ENCODE measurements at places on chromosomes 5 and 9.

GRCh38 chr9:123753669-123754258 is 176.2 kb downstream of the DENND1A start:
- no peak for DNase-seq

DNA sequence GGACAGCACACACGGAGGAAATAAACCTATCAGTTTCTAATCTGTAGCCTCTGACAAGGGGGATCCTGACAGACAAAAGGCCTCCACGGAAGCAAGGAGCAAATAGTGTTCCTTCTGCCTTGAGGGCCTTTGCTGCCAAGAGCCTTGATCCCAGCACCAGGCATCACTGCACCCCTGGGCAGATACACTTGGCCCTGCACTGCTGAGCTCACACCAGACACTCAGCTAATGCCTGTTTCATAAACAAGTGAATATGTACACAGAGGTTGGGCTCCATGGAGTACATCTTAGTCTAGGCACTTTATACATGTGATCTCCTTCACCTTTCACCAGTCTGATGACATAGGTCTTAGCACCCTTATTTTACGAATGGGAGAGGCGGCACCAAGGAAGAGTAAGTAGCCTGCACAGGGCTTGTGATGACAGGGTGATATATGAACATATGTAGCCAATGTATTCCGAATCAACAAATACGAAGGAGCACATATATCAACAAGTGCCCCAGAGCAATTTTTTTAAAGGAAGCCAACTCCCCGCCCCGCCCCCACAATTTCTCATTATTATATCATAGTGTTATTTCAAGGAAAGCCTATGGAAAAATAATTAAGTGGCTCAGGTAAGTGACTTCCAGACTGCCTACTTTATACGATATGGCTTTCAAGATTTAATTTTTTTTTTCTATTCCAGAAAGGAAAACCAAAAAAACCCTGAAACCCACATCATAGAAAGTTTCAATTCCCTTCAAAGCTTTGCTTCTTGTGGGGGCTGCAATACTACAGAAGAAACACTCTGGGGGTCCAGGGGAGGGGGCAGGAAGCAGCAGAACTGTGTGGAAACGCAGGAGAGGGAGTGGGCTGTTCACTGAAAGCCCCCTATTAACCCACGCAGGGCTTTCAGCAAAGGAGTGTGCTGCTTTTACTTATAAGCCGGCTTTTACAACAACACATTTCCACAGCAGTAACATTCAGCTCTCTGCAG is 32.0 kb downstream of the CDC14B start:
- DNase-seq: no peak

DNA sequence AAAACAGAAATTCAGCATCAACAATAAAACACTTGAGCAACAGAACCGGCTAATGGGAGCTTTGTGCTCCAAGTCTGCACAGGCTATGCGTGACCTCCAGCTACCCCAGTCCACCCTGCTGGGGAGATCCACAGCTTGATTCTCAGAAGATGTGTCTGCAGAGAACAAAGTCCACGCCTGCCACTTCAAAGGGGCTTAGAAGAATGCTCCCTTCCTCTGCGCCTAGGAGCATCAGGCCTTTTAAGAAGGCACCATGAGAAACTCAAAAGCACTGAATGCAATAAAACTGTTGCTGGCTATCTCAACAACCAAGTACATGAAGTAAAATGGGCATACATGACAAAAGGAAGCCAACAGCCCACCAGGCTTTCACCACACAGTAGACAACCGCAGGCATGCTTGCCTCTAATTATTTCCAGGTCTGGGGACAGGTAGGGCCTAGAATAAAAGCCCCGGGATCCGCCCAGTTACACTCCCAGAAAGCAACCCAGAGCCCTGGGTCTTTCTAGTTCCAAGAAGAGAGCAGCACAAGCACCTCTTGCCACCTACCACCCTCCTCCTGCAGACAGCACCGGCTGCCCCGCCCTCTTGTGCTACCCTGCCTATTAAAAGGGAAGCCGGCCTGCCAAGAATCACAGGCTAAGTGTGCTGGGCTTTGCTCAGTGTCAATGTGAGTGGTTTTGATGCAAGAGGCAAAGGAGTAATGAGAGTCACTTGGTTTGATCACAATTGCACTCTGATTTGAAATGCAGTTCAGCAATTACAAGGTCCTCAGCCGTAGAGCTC is 123.2 kb downstream of the SPOCK1 start:
- DNase-seq: no peak

DNA sequence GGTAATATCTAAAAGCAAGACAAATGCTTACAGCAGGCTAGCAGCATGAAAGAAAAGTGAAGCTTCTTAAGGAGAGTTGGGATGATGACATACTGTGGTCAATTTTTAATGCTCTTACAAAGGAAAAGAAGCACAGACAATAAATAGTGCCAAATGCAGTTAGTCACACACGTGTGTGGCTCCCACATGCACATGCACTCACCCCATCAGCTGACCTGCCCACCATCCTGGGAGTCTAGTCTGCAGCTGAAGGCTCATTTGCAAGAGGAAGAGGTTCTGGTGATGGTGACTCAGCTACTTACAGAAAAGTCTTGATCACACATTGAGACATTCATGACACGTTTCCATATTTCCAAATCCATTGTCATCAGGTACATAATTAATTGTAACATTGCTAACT is 129.3 kb downstream of the MRPL36 start:
- no peak for DNase-seq

DNA sequence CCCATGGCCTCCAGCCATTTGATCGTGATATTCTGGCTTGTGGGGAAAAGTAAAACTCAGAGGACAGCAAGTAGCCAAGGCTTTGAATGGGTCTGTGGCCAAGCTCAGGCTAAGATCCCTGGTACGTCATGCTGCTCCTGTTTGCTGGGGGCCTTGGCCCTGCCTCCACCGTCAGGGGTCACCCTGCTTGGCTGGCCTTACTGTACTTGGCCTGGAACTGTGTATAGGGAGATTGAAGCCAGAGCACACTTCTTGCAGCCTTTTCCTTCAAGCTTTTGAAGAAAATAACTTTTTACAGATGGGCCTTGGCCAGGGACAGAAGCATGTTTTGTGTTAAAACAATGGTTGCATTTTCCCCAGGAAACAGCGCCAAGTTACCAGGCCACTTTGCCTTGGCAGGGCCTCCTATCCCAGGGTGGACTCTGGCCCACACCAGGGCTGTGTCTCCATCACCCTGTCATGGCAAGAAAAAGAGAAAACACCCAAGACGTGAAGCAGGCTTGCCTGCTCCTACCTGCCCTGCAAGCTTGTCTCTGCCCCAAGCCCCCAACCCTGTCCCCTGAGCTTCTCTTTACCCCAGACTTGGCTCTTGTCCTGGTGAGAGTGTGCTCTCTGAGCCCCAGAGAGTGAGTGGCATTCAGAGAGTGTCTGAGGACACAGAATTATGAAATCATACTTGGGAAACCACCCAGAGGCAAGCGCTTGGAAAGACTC is 286.9 kb downstream of the GADD45G start:
- no peak for DNase-seq

GRCh38 chr5:112870966-112871365 is 9.9 kb downstream of the SRP19 start:
- no peak for DNase-seq

Data from RCC 7860 (cell line).